Forelimb muscle (tissue), 1 donor: ENCODE measurements at places on chromosomes 2 and 18. TPM values are rescaled to one million over a fixed set of nuclear protein-coding genes. Genes with fewer than 3 reads are reported as not detected.

DNA sequence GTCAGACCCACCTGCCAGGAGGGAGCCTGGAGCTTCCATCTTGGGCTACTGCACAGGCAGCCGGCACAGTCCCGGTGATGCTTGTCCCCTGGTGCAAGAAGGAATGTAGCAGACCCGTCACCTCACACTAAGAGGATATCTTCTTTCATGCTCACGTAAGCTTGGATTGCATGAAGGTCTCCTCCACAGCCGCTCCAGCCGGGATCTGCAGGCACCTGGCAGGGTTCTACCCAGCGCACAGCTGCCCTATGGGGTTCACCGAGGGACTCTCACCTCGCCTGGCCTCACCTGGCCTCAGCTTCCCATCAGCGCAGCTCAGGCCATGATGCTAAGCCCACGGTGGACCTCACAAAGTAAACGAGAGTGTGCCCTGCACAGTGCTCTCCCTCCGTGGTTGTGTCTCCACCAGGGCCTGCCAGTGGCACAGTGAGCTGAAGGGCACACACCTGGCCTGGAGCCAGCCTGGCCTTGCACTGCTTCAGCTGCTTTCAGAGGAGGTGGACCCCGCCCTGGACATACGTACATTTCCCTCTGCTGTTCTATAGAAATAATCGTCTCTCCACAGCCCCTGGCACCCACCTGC is 239.1 kb downstream of the SEPTIN10 start:
- no peak for DNase-seq

The SIX3 gene
- not detected for polyA plus RNA-seq

The MC2R gene
- 0.09 TPM for polyA plus RNA-seq

The GPR17 gene
- 2.4 TPM for polyA plus RNA-seq

The COMMD1 gene
- 63.9 TPM for polyA plus RNA-seq

DNA sequence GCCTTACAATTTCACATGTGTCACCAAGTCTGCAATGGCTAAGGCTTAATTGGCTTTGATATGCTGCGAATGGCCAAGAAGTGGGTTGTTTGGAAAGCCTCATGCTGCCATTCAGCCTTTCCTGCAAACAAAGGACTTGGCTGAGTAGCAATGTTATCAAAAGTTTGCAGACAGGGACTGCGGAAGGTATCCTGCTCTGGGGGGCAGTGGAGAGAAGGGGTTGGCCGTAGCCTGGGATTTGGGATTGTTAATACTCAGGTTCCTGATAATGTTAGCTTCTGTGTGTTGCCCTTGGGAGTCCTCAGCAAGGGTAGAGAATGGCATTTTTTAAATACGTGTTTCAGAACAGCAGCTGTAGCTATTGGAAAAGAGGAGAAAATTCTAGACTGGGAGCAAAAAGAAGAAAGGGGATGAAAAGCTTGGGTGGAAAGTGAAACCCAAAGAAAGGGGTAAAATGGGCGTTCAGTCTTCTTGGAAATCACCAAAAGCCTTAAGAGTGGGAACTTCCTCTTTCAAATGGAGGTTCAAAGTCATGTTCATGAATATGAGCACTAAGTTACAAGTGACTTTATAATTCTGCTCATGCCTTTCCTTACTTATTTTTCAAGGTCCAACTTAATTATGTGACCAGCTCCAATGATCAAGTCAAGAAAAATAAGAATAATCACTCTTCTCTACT is 325.1 kb downstream of the RNF144A start:
- DNase-seq: no peak

DNA sequence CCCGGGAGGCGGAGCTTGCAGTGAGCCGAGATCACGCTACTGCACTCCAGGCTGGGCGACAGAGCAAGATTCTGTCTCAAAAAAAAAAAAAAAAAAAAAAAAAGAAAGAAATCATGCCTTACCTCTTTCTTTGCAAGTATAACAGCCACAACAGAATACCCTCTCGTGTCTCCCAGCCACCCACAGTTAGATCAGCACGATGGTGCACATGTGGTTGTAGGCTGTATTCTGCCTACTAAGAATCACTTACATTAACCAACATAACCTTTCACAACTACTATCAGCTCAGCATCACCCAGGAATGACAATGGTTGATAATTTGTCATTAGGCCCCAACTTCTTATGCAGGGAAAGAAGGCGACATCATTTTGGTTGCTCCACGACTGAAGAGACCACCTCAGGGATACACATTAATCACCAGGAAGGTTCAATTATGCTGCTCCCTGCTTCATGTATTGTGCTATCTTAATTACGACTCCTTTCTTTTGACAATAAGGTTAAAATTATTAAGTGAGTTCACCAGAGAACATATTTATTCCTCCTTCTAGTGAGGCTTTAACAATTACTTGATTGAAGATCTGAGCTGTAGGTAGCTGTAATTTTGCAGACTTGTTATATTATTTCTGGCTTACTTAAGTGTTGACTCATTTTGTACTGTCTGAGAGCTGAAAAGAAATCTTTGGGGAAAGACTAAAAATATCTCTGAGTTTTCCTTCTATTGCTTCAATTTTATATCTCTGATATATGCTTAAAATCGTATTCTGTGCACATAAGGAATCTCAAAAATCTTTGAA is 120.1 kb downstream of the LRP1B start:
- DNase-seq: no peak

- no peak for DNase-seq
Measured at GRCh38 chr2:16102976-16103380, 162.6 kb downstream of the MYCN start.

- no peak for DNase-seq
Measured at GRCh38 chr2:233270366-233270765, 18.9 kb downstream of the ATG16L1 start.

GRCh38 chr2:96899413-96899741 is 29.5 kb upstream of the SEMA4C start:
- no peak for DNase-seq

- no peak for DNase-seq
Measured at GRCh38 chr2:159228081-159228581, 58.4 kb downstream of the WDSUB1 start.

The GREB1 gene
- 10.2 TPM for polyA plus RNA-seq

The TPO gene
- 0.30 TPM for polyA plus RNA-seq

DNA sequence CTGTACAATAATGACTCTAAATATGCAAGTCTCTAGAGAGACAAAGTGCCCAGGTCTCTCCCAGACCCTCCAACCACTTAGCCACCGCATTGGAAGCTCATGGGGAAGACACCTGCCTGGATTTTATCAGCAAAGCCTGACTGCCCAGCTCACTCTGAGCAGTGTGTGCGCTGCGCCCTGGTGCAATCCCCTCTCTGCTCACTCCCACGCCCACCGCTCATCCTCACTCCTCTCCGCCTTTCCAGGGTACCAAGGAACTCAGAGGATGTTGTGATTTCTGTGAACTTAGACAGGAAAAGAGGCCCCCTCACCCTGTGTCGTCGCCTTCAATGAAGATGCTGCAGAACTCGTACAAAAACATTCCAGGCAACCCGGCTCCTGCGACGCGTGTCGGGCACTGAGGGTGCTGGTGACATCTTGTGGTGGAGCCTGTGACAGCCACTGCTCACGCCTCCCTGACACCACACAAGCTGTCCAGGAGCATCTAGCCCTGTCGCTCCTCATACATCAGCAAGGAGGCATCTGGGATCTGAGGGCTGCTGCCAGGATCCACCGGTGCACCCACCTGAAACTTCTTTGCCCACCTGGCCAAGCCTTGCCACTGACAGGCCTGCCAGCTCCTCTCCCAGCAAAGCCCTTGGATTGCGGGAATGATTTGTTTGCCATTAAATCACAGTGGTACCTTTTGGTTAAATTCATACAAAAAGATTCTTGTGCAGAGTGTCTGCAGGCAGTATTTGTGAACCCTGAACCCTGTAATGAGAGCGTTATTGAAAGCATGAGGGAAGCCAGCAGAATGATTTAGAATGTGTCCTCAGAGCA is 220.4 kb downstream of the ZNF516 start:
- no peak for DNase-seq

DNA sequence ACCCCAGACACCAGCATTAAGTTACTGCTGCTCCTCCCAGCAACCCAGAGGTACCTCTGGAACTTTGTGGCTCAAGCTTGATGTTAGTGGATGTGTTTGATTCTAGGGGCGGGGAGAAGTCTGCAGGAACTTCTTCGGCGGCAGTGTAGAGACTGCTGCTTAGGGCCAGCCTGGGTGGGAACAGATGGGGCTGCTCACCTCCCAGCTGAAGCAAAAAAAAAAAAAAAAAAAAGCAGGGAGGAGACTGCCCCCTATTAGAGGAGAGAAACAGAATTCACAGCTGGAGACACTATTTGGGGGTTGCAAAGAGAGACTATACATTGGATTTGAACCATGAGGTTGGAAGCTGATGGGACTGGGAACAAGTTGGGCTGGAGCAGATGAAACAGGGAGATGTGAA is 28.6 kb upstream of the FAM136A start:
- DNase-seq: no peak

- DNase-seq: no peak
Measured at GRCh38 chr2:15666861-15667808, 75.5 kb downstream of the DDX1 start.

The APOB gene
- 0.03 TPM for polyA plus RNA-seq

GRCh38 chr2:105738658-105739241 is 6.0 kb upstream of the NCK2 start:
- DNase-seq: no peak

- DNase-seq: no peak
Measured at GRCh38 chr18:36633961-36634412, 194.8 kb downstream of the TPGS2 start.

The SKA1 gene
- polyA plus RNA-seq: 2.6 TPM

The IL1F10 gene
- polyA plus RNA-seq: not detected

The GYPC gene
- 108 TPM for polyA plus RNA-seq

DNA sequence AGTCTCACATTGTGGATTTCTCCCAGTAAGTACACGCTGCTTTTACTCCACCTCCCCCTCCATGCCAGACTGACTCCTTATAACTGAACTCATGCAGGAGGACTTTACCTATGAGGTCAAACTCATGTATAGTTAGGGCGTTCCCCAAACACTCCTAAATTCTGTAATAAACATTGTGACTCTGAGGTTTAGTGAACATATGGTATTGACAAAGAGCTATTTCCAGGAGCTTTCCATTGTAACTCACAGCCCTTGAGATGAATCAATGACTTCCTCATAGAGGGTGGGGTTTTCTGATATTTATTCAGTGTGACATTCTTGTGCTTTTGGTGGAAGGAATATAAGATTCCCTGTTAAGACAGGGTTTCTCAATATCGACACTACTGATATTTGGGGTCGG is 337.4 kb upstream of the SLC14A2 start:
- DNase-seq: no peak

DNA sequence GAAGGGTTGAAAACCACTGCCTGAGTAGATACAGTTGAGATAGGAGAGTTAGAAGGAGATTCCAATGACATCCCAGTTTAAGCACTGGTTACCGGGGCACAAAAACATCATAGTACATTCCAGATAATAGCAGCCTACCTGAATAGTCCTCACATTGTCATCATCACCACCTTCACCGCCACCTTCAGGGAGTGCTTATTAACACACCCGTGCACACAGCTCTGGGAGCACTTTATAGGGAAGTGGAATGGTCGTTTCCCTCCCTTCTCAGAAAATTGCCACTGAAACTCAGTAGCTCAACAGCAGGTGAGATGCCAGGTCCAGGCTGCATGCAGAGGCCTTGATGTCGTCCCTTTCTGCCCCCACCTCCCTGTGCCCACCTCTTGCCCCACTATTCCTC is 8.2 kb downstream of the SERPINB7 start:
- DNase-seq: no peak

GRCh38 chr2:233412405-233412804 is 58.1 kb downstream of the DGKD start:
- no peak for DNase-seq

GRCh38 chr2:166081131-166081632 is 46.6 kb downstream of the SCN1A start:
- DNase-seq: no peak

The TCF7L1 gene
- polyA plus RNA-seq: 34.6 TPM

GRCh38 chr2:154640000-154640399 is 58.5 kb upstream of the KCNJ3 start:
- no peak for DNase-seq

GRCh38 chr18:47215554-47216138 is 35.8 kb downstream of the SKOR2 start:
- DNase-seq: peak; percentile 20

DNA sequence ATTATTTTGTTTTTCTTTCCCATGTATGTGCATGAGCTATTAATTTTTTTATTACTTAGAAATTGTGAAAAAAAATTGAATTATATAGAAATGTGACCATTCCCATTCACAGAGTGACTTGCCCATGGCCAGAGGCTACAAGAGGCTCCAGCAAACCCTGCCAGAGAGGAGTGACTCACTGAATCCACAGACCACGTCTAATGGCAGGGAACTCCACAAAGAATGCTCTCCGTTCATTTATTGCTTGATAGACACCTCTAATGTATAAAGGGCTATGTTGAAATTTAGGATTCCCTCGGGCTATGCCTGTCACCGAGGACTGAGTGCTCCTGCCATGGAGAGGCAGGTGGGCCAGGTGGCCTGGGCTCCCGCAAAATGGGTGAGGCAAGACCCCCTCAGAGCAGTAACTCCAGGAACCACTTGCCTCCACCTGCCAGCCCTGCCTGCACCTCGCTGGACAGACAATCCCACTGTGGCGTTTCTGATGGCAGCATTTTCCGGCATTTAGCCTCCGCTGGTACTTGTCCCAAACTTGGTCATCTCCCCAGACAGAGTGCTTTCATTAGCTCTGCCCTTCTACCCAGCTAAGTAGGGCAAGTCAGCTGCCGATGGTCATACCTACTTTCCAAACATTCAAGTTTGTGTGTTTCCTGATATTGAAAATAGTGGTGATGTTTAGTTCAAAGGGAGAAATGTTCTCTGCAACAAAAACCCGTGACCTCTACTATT is 200.3 kb downstream of the PRKCE start:
- no peak for DNase-seq

GRCh38 chr2:10071595-10071994 is 8.6 kb downstream of the CYS1 start:
- DNase-seq: no peak

DNA sequence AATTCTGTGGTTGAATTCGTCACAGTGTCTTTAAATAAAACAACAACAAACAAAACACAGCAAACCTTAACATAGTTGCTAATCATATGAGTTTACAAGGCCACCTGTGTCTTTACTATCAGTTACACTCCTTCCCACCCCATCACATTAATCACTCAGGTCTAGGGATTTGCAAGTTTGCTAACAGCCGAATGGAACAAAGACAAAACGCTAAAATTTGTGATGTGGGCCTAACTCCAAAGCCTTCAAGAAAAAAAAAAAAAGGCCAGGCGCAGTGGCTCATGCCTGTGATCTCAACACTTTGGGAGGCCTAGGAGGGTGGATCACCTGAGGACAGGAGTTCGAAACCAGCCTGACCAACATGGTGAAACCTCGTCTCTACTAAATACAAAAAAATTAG is 566 bp upstream of the POLI start:
- DNase-seq: no peak

The BMP10 gene
- polyA plus RNA-seq: not detected

DNA sequence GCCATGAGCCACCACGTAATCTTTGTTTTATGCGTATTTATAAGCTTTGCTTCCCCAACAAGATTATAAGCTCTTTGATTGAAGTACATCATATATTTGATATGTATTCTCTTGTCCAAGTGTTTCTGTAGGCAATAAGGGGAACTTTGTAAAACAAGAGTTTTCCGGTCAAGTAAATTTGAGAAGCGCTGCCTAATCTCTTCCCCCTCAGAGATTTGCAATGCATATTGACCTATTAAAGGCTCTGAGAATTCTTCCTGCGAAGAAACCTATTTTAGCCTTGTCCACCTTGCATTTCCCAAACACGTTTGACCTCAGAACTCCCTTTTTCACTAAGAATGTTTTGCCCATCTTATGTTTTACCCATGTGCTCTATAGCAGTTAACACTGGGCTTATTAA is 26.9 kb upstream of the CASP10 start:
- DNase-seq: no peak

The CAPN14 gene
- not detected for polyA plus RNA-seq
